Foreskin keratinocyte (primary cell): ENCODE measurements at places on chromosomes 6 and 20. TPM values are rescaled to one million over a fixed set of nuclear protein-coding genes. Genes with fewer than 3 reads are reported as not detected.
A peak's percentile ranks its signal among the peaks of the same experiment; 100 is the strongest.

DNA sequence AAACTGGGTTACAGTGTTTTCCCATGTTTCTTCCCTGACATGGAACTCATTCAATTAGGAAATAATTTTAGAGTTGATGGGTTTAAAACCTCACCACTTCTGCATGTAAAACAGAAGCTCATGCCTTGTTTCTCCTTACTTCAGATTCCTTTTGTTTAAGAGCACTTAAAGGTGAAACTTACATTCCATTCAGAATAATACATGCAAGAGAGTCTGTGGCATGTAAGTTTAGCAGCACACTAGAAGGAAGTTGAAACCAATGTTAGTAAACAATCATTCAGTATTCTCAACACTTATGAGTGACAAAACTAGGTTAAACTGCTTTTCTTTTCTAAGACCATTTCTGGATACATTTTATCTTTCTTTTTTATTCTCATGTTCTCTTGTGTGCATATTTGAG, 495.6 kb upstream of the PTCHD4 start:
- DNase-seq: no peak

KHDC1L gene
- total RNA-seq: 0.21 TPM in 1 of 2 replicates, not detected in the other

DNA sequence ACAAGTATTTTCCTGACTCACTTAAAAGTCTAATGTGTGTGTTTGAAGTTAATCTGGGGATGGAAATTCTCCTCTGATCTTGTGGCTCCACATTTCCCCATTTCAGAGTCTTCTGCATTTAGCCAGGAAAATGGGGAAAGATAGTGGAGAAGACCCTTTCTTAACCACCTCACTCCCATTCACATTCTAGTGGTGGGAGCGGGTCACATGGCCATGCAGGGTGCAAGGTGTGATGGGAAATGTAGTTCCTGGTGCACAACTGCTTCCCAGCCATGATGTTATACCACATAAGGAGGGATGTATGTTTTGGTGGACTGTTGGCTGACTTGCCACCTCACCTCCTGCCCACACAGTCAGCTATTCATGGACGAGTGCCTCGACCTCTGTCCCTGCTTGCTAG, 61.8 kb downstream of the BANF2 start:
- DNase-seq: no peak

- DNase-seq: no peak
These were observed 265.8 kb upstream of the PLCB4 start for GRCh38 chr20:8803065-8803464.

BMP2 gene
- total RNA-seq: 7.3 and 8.2 TPM in 2 replicates

DNA sequence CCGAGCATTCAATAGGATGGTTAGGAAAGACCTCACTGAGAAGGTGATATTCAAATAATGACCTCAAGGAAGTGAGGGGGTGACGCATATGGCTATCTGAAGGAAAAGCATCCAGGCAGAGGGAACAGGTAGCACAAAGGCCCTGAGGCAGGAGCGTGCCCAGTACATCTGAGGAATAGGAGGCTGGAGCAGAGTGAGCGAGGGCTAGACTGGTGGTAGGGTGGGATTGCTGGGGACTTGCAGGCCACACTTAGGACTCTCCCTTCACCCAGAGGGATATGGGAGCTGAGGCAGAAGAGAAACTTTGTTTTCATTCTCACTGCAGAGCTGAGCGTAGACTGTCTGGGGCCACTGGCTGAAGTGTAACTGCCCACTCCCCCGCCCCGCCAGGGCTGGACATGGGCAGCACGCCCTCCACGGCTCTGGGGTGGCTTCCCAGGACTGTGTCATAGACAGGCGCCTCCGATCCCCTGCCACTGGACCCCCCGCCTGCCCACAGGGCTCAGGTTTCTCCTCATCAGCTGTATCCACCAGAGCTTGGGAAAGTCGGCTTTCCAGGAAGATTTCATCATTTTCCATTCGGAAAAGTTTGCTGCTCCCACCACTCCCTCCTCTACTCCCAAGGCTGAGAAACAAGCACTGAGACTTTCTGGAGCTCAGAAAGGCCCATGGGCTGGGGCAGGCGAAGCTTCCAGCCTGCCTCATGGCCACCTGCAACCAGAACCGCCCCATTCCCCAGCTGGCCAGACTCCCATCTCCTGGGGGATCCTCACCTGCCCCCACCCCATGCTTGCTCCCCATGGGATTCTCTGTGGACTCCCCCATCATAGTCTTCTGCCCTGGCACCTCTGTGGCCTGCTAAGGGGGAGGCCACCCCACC, 142.6 kb downstream of the MRPL14 start:
- no peak for DNase-seq

DNA sequence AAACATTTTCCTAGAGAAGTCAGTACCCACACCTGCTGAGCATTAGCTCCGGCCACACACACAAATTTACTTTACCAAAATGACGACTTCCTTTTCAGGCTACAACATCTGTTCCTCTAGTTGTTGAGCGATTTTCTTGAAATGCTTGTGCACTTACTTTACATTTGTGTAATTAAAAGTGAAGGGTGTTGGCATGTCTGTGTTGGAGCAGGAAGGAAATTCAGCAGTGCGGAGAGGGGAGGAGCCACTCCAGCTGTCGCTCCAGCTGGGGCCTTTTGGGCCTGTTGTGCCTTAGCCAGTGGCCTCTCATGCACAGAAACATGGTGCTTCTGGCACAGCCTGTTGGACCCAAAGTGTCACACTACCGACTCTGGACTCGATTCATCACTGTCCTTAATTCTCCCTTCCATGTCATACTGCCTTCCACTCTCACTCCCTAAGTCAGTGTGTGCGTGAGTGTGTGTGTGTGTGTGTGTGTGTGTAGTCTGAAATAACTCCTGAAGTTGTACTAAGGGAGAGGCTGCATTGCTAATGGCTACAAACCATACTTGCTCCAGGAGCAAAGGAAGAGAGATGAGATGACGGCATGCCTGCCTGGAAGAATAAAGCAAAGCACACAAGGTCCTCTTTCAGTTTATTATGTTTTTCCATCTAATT, 191.8 kb upstream of the ARG1 start:
- DNase-seq: no peak

- DNase-seq: no peak
These were observed 274.0 kb upstream of the PREP start for GRCh38 chr6:105676857-105677256.

GRCh38 chr6:52233975-52234823, 10.1 kb downstream of the IL17F start:
- peak; percentile 35 for DNase-seq

SLC22A3 gene
- 2.1 and 2.2 TPM in 2 replicates for total RNA-seq

GRCh38 chr20:25288291-25289181, 40.7 kb downstream of the PYGB start:
- DNase-seq: no peak

SLC22A16 gene
- total RNA-seq: not detected in 2 replicates

SDC4 gene
- 169 and 187 TPM in 2 replicates for total RNA-seq

MOCS1 gene
- total RNA-seq: 4.0 and 4.6 TPM in 2 replicates

DPPA5 gene
- not detected in 2 replicates for total RNA-seq

GRCh38 chr6:73560853-73561407, 40.1 kb upstream of the EEF1A1 start:
- DNase-seq: no peak

DNA sequence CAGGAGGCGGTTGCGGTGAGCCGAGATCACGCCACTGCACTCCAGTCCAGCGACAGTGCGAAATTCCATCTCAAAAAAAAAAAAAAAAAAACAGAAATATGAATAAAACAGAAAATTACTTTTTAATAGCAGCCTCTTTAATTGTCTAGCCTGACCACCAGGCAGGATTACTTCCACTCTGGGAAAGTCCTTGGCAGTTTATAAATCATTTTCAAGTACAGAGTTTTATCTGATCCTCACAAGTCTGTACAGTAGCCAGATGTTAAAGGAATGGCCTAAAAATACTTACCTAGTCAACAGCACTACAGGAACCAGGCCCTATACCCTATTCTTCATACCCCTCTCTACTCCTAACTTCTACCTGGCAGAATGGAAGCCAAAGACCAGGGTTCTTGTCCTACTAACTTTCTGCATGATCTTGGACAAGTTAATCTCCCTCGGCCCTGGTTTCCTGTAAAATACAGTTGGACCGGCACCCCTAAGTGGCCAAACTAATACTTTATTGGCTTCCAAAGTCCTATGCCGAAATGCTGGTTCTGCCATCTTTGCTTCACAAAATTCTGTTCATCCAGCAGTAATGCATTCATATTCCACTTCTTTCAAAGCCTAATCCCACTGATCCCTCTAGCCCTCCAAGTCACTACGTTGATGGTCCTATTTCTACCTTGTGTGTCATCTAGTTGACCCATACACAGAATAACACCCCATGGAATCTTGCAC, 1.9 kb downstream of the EIF2S2 start:
- DNase-seq: no peak
